ENCODE measurements at places on chromosomes 12 and 14. TPM values are rescaled to one million over a fixed set of nuclear protein-coding genes. Genes with fewer than 3 reads are reported as not detected.

DNA sequence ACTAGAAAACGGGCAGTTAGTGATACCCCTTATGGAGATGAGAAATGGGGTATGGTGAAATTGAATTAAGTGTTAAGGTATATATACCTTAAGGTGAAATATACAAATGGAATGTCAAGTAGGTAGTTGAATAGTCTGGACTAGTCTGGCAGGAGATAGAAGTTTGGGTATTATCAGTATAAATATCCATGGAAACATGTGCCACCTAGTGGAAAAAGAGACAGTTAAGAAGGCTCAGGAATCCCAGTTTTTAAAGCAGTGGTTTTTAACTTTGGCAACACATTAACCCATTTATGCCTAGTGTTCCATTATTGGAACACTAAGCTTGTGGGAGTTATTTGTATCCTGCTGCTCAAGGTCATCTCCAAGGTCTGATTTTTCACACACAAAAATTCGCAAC is 38.6 kb upstream of the TPH2 start:
- H3K4me3 ChIP-seq: no peak overlapping the region
- 0 out of 3 replicates have a peak, but pooled peaks cover 4% of the 10 kb centered on the region for H3K36me3 ChIP-seq
- H3K27ac ChIP-seq: no peak overlapping the region
- no peaks in the 10 kb centered on the region for H3K4me1 ChIP-seq
- H3K27me3 ChIP-seq: no peaks in the 10 kb centered on the region

DNA sequence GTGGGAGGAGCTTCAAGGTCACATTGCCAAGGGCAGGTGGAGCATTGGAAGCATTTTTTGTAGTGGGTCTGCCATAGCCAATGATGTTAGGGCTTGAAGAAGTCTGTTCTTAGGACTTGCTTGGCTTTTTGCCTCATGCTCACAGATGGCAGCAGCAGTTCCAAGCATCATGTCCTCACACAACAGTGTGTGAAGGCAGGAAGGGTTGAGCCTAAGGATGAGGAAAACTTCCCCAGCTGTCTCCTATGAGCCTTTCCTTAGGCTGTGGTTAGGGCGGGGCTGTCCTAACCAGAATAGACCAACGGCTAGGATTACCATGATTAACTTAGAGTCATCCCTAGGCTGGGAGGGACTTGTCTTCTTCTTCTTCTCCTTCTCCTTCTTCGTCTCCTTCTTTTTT is 76.2 kb upstream of the KCNA1 start:
- peaks cover 18% of the 10 kb centered on the region for H3K27me3 ChIP-seq
- no peak for DNase-seq
- H3K27ac ChIP-seq: no peak overlapping the region
- no peaks in the 10 kb centered on the region for H3K4me1 ChIP-seq
- no peaks in the 10 kb centered on the region for H3K36me3 ChIP-seq

Gene HPD
- polyA plus RNA-seq: 195 TPM

DNA sequence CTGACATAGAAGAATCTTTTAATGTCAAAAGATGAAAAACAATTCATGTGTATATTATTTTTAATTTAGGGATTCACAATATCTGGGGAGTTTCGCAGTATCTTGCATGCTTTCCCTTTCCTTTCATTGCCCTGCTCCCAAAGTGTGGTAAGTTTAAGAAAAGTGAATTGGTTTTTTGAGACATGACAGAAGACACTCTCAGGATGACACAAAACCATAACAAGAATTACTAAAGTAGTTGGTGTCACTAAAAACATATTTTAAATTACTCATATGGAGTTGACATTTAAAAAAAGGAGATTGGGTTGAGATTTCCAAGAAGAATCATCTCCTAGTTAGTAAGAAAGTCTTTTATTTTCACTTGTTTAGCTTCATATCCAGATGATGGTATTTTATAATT is 5.1 kb upstream of the PCNX1 start:
- peaks cover 33% of the 10 kb centered on the region for H3K4me1 ChIP-seq
- peaks cover 3% of the 10 kb centered on the region for H3K27me3 ChIP-seq
- no peak overlapping the region for H3K27ac ChIP-seq

- no peaks in the 10 kb centered on the region for H3K36me3 ChIP-seq
- H3K27me3 ChIP-seq: no peaks in the 10 kb centered on the region
- H3K4me3 ChIP-seq: no peak overlapping the region
- H3K4me1 ChIP-seq: 0 out of 2 replicates have a peak, but pooled peaks cover 2% of the 10 kb centered on the region
- no peak for DNase-seq
These were observed 5.9 kb upstream of the NEDD1 start for GRCh38 chr12:96901175-96901574.
